ENCODE measurements at places on chromosomes 12 and 14. TPM values are rescaled to one million over a fixed set of nuclear protein-coding genes. Genes with fewer than 3 reads are reported as not detected.

- no peaks in the 10 kb centered on the region for H3K4me1 ChIP-seq
- H3K27ac ChIP-seq = no peak overlapping the region
- H3K27me3 ChIP-seq = no peaks in the 10 kb centered on the region
- no peak overlapping the region for H3K4me3 ChIP-seq
- no peaks in the 10 kb centered on the region for H3K36me3 ChIP-seq
Observed at GRCh38 chr12:25404955-25405354, 148.1 kb downstream of the LMNTD1 start.

GRCh38 chr12:81944886-81945285 lies 185.7 kb upstream of the PPFIA2 start:
- DNase-seq = no peak
- H3K27me3 ChIP-seq = no peaks in the 10 kb centered on the region
- H3K4me1 ChIP-seq = no peaks in the 10 kb centered on the region
- no peaks in the 10 kb centered on the region for H3K36me3 ChIP-seq
- no peak overlapping the region for H3K4me3 ChIP-seq

GRCh38 chr14:88877192-88877591 lies 52.7 kb downstream of the TTC8 start:
- no peak for DNase-seq
- H3K4me3 ChIP-seq = no peak overlapping the region
- H3K4me1 ChIP-seq = no peaks in the 10 kb centered on the region

DNA sequence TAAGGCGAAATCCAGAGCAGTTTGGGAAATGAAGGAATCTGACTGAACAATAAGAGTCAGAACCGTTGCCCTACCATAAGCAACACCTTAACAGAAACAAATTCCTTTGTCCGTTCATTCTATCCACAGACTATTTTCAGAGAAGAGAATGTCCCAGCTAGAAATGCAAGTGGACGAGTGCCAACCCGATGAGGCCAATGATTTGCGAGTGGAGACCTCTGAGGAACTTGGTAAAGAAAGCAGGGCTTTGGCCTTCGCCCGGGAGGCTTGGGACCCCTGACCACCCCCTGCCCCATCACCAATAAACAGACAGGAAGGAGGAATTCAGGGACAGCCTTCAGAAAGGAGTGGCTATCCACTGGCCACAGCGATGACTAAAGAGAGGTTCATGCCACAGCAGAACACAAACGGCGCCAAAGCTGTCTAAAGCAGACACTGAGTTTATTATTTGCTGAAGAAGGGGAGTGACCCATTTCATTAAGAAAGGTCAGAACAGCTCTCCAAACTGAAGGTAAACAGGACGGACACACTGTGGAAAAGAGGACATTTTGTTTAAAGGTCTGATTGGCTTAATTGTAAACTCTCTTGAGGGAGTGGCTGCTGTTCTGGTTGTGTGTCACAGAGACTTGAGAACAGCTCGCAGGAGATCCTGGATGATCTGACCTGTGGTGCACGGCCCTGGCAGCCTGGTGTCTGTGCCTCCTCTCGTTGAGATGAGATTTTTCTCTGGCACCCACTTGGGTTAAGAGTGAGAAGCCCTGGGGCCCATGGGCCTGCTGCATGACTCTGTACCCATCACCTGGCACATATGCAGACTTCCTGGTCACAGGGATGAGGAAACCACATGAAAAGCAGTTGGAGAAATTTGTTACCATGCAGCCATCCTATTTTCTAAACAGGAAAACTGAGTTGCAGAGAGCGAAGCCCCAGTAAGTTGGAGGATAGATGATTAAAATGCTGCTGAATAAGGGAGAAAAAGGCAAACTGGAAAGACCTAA lies 142.0 kb upstream of the PZP start:
- no peaks in the 10 kb centered on the region for H3K27me3 ChIP-seq
- no peak for DNase-seq
- no peaks in the 10 kb centered on the region for H3K4me1 ChIP-seq
- H3K36me3 ChIP-seq = no peaks in the 10 kb centered on the region
- H3K27ac ChIP-seq = no peak overlapping the region

GRCh38 chr12:132024758-132025157 lies 75.0 kb downstream of the EP400 start:
- H3K36me3 ChIP-seq = peaks cover 95% of the 10 kb centered on the region
- no peak overlapping the region for H3K27ac ChIP-seq
- H3K4me1 ChIP-seq = peaks cover 5% of the 10 kb centered on the region
- no peaks in the 10 kb centered on the region for H3K27me3 ChIP-seq

DNA sequence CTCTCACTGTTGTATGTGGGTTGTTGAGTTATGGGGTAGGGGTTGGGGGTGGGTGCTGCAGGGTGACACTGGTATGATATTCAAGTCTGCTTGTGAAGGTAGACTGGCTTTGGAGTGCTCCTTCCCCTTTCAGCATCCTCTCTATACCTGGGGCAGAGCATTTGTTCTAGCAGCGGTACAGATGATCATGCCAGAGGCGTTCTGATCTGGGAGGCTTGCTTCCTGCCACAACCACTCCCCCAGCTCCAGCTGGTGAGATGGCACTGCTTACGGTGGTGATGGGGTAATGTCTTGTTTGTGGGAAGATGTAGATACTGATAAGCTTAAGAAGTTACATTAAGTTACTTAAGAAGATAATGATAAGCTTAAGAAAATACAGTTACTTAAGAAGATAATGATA lies 131.8 kb downstream of the ERC1 start:
- H3K4me1 ChIP-seq = no peaks in the 10 kb centered on the region
- H3K4me3 ChIP-seq = no peak overlapping the region
- no peak for DNase-seq
- no peaks in the 10 kb centered on the region for H3K36me3 ChIP-seq
- no peaks in the 10 kb centered on the region for H3K27me3 ChIP-seq

DNA sequence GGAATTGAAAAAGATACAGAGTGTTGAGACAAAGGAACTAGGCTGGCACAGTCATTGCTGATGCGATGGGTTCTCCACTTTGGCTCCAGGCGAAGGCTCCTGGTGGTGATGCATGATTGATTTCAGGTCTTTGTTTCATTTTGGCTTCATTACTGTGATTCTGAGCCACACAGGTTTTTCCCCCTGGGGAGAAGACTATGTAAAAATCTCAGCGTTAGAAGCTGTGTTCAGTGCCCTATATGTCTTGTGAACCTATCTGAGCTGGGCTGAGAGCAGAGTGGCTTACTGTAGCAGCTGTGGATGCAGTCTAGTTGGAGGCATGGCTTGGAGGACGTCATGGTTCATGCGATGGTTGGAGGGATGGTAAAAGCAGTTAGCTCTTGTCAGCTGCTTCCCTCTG lies 54.0 kb downstream of the GPATCH2L start:
- no peak overlapping the region for H3K4me3 ChIP-seq
- peaks cover 63% of the 10 kb centered on the region for H3K36me3 ChIP-seq
- DNase-seq = no peak
- H3K27ac ChIP-seq = no peak overlapping the region

DNA sequence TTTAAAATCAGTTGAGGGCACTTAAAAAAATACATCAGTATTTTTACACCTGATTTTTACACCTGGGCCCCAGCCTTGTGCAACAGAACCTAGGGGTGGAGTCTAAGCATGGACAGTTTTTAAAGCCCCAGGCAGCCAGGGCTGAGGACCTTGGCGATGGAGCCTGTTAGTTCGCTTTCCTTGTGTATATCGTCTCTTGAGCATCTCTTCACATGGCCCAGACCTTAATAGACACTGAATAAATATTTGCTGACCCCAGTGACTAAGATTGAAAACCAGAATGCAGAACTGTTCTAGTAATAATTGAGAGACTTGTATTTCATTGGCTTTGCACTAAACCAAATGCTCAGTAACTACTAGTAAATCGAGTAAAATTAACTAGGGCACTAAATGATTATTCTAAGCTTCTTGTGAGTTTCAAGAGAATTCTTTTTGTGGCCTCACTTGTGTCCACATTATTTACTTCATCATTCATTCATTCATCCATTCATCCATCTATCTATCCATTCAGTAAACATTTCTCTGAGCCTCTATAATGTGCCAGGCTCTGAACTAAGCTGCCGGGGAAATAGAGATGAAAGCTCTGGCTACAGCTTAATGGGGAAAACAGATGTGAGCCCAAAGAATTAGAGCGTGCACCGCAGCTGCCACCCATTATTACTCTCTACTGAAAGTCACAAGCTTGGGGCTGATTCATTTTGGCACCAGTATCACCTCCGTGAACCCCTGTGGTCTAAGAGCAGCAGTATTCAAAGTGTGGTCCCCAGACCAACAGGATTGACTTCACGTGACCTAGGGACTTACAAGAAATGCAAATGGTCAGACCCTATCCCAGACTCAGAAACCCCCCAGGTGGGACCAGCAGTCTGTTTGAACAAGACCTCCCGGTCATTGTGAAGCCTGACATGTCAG lies 30.7 kb upstream of the BCL7A start:
- no peak overlapping the region for H3K4me3 ChIP-seq
- H3K36me3 ChIP-seq = no peaks in the 10 kb centered on the region
- H3K27me3 ChIP-seq = no peaks in the 10 kb centered on the region

GRCh38 chr12:89244536-89244935 lies 107.8 kb downstream of the DUSP6 start:
- H3K4me1 ChIP-seq = peaks cover 6% of the 10 kb centered on the region
- no peaks in the 10 kb centered on the region for H3K27me3 ChIP-seq
- no peak for DNase-seq
- H3K27ac ChIP-seq = no peak overlapping the region
- no peak overlapping the region for H3K4me3 ChIP-seq
- H3K36me3 ChIP-seq = no peaks in the 10 kb centered on the region

GRCh38 chr12:10740182-10740581 lies 17.1 kb upstream of the YBX3 start:
- no peaks in the 10 kb centered on the region for H3K4me1 ChIP-seq
- no peak for DNase-seq
- no peak overlapping the region for H3K4me3 ChIP-seq
- H3K27me3 ChIP-seq = no peaks in the 10 kb centered on the region
- no peak overlapping the region for H3K27ac ChIP-seq

DNA sequence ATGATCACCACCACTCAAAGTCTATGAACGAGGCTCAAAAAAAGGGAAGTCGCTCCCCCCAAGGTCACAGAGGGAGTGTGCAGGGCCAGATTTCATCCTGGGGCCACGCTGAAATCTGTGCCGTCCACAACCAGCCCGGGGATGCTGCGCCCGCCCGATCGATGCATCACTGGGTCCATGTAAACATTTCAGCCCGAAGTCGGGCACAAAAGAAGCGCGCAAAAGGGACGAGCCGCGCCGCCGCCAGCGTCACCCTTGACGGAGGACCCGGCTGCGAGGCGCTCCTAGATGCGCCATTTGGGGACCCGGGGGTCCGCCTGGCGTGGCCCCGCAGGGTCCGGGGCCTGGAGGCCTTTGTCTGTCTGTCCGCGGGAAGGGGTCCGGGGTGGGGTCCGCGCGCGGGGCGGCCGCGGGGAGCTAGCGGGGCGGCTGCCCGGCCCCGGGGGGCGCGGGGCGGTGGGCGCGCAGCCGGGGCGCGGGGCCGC lies 503 bp downstream of the FBXO21 start:
- peak overlapping the region; percentile 90 for H3K4me3 ChIP-seq
- DNase-seq = peak; percentile 55
- H3K27me3 ChIP-seq = no peaks in the 10 kb centered on the region
- peaks cover 14% of the 10 kb centered on the region for H3K4me1 ChIP-seq
- no peaks in the 10 kb centered on the region for H3K36me3 ChIP-seq
- peak overlapping the region; percentile 80 for H3K27ac ChIP-seq

DNA sequence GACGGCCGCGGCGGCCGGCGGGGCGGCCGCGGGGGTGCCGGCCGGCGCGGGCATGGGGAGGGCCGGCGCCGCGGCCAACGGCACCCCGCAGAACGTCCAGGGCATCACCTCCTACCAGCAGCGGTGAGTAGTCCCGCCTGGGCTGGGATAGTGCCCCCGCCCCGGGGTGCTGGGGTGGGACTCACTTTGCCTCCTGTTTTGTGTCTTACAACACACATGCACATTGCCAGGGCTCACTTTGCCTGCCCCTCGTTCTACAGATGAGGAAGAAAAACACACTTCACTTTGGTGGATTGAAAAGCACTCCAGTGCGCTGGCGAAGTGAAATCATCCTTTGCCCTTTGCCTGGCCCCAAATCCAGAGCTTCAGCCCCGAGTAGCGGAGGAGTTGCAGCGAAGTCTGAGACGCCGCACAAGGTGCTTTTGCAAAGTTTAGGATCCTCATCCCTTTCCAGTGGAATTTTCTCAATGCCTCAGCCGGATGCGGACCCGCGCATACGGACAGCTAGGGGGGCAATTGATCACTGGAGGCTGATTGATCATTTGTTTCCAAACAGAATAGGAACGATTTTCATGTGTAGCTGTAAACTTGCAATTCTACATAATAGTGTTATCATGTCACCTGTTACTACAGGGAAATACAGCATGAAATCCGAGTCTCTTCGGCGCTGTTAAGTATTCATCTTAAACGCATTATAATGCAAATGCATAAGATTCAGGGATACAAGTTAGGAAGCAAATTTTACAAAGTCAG lies 3.6 kb upstream of the NPAS3 start:
- H3K27me3 ChIP-seq = peaks cover 2% of the 10 kb centered on the region
- H3K36me3 ChIP-seq = no peaks in the 10 kb centered on the region
- DNase-seq = no peak
- peak overlapping the region; percentile 68 for H3K4me3 ChIP-seq
- peaks cover 7% of the 10 kb centered on the region for H3K4me1 ChIP-seq

GRCh38 chr12:132227782-132228475 lies 83.7 kb downstream of the NOC4L start:
- peaks cover 38% of the 10 kb centered on the region for H3K27me3 ChIP-seq
- no peak overlapping the region for H3K4me3 ChIP-seq
- H3K27ac ChIP-seq = no peak overlapping the region

- no peaks in the 10 kb centered on the region for H3K36me3 ChIP-seq
- H3K27me3 ChIP-seq = no peaks in the 10 kb centered on the region
- DNase-seq = no peak
- H3K27ac ChIP-seq = no peak overlapping the region
Observed at GRCh38 chr14:91063119-91063518, 2.7 kb upstream of the RPS6KA5 start.

DNA sequence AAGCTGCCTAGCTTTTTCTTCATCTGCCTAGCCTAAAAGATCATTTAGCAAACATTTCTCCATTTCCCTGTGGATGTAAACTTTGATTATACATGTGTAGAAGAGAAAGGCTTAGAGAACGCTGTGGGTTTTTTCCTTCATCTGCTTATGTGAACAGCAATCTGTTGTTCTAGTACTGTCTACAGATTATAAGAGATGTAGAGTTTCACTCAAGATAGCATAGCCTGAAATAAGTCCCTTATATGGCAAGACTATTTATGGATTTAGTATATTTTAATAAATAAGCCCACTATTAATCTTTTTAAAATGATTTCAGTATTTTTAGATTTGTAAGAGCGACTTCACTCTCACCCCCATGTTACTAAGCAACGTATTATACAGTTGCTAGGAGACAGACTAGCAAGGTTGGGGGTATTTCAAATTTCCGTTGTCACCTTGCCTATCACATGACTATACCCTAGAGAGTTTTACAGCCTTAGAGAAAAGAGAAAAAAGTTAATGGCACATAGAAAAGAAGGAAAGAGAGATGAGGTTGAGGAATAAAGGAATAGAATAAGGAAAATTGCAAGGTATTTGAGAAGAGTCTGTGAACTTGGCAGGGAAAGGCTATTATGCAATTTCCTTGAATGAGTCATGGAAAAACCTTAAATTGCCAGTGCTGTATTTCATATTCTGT lies 12.2 kb upstream of the TUBA1A start:
- peak overlapping the region; percentile 60 for H3K27ac ChIP-seq
- DNase-seq = no peak
- H3K36me3 ChIP-seq = no peaks in the 10 kb centered on the region
- peaks cover 15% of the 10 kb centered on the region for H3K4me1 ChIP-seq
- no peaks in the 10 kb centered on the region for H3K27me3 ChIP-seq

The SMCO2 gene
- polyA plus RNA-seq = not detected

The EGLN3 gene
- polyA plus RNA-seq = 19.5 TPM

The CATSPERB gene
- 0.08 TPM for polyA plus RNA-seq

The DPPA3 gene
- polyA plus RNA-seq = not detected

The CYP46A1 gene
- 0.09 TPM for polyA plus RNA-seq

The FAM90A1 gene
- 0.03 TPM for polyA plus RNA-seq

The SH2B3 gene
- 22.0 TPM for polyA plus RNA-seq

The KRT78 gene
- not detected for polyA plus RNA-seq

The RNASE2 gene
- polyA plus RNA-seq = 0.38 TPM

The BHLHE41 gene
- polyA plus RNA-seq = 7.4 TPM

Data from psoas muscle (tissue), 8 donors.